ENCODE measurements at places on chromosomes 1 and 21.

GRCh38 chr1:209691237-209691636, 13.4 kb upstream of the HSD11B1 start:
- DNase-seq = no peak

- DNase-seq = no peak
Observed at GRCh38 chr1:3308053-3308452, 146.4 kb upstream of the ARHGEF16 start.

- no peak for DNase-seq
Observed at GRCh38 chr1:154987326-154987725, 4.2 kb downstream of the FLAD1 start.

GRCh38 chr1:202247837-202248795, 54.5 kb downstream of the LGR6 start:
- no peak for DNase-seq

GRCh38 chr1:109383087-109383779, 14.5 kb downstream of the SORT1 start:
- no peak for DNase-seq

DNA sequence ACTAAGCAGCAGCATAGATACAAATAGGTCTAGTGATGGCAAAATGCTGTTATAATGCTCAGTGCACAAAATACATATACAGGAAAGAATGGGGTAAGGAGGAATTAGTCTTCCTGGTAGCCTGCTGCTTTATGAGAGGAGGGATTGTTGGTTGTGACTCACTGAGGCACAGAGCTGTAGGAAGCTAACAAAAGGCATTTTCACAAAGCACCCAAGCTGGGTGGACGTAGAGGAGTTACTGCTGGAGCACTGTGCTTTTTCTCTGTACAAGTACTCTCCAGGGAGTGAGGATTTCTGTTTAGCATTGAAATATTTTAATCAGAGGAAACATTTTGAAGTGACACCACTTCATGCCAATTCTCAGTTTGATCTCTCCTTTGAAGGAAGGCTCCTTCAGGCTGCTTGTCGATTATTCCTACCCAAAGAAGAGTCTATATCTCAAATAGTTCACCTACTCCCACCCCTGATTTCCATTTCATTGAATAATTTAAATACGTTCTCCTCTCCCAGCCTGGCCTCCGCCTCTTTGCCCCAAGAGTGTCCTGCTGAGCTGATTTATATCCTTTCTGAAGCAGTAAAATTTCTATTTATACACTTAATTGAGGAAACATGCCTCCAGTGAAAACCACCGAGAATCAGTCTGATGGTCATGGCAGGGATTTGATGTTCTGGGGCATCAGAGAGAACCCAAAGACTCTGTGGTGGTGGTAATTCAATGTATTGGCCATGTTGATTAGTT, 271.9 kb downstream of the HHAT start:
- DNase-seq = no peak

- no peak for DNase-seq
Observed at GRCh38 chr1:204065174-204065985, 7.5 kb upstream of the SOX13 start.

DNA sequence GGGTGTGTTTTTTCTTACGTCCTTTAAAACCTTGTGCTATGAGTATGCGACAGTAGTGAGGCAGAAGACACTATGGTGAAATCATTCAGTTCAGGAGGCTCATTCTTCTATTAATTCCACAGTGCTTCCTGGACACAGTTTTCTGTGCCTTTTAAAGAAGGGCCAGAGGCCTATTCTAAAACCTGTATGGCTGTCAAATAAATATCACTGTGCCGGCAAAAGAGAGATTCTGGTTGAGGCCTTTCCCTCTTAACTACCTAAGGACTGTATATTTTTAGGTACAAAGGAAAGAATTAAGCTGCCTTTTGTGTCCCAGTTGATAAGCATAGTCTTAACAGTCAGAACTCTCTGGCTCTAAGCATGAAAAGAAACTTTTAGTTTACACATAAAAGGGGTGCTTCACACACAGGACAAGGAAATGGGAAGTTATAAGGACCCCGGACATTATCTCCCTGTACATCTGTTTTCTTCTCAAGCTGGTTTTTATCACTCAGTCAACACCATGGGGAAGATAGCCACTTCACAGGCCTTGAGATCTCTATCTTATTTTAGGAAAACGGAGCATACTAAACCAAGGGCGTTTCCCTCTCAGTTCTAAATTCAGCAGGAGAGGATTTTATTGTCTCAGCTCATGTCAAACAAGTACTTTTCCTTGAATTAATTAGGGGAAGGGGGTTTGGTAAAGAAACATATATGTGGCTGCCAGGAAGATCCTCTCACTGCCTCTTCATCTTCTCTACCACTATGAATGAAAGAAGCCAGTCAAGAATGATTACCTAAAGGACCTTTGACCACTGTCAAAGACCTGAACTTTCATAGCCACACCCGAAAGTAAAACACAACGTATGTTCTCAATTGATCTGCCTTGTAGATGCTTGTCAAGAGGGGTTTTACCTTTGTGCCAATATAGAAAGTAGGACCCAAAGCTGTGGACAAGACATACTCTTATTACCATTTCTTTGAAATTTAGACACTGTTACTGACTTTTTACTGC, 71.4 kb upstream of the HSPA13 start:
- DNase-seq = no peak

GRCh38 chr1:155070721-155071569, 7.4 kb downstream of the EFNA4 start:
- peak; percentile 85 for DNase-seq

DNA sequence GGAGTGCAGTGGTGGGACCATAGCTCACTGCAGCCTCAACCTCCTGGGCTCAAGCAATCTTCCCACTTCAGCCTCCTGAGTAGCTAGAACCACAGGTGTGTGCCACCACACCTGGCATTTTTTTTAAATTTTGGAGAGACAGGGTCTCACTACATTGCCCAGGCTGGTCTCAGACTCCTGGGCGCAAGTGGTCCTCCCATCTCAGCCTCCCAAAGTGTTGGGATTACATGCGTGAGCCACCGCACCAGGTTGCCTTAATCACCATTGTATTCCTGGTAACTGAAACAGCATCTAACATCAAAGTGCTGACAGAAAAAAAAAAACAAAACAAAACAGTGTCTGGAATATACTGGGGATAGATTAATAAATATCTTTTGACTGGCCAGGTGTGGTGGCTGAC, 18.2 kb downstream of the RPL5 start:
- no peak for DNase-seq

GRCh38 chr1:218890451-218890850, 283.2 kb upstream of the LYPLAL1 start:
- DNase-seq = no peak

GRCh38 chr1:83970802-83971201, 28.1 kb downstream of the TTLL7 start:
- DNase-seq = no peak

- no peak for DNase-seq
Observed at GRCh38 chr21:27277110-27277509, 310.2 kb upstream of the ADAMTS5 start.
